ENCODE measurements at places on chromosomes 5 and 9.

GRCh38 chr9:14023285-14023684 lies 290.7 kb downstream of the NFIB start:
- DNase-seq = no peak

DNA sequence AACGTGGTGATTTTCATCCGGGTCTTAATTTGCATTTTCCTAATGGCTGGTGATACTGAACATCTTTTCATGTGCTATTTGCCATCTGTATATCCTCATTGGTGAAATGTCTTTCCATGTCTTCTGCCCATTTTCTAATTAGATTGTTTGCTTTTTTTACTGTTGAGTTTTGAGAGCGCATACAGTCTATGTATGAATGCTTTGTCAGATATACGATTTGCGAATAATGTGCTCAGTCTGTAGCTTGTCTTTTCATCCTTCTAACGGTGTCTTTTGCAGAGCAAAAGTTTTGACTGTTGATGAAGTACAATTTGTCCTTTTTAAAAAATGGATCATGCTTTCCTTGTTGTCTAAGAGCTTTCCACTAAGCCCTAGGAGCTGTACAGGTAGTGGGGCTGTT lies 143.0 kb downstream of the RGS3 start:
- DNase-seq = no peak

- DNase-seq = no peak
Measured at GRCh38 chr5:121424976-121425375, 426.7 kb upstream of the FTMT start.

GRCh38 chr9:76441551-76442322 lies 17.2 kb upstream of the GCNT1 start:
- DNase-seq = no peak

DNA sequence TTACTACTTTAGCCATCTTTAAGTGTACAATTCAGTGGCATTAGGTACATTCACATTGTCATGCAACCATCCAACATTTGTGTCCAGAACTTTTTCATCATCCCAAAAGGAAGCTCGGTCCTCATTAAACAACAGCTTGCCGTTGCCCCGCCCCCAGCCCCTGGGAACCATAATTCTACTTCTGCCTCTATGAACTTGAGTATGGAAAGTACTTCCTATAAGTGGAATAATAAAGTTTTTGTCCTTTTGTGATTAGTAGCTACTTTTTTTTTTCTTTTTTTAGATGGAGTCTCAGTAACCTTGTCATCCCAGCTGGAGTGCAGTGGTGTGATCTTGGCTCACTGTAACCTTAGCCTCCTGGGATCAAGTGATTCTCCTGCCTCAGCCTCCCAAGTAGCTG lies 5.0 kb downstream of the GBGT1 start:
- DNase-seq = no peak

GRCh38 chr9:99814359-99814758 lies 7.3 kb upstream of the NR4A3 start:
- DNase-seq = no peak

GRCh38 chr9:89534515-89535287 lies 36.8 kb upstream of the SEMA4D start:
- no peak for DNase-seq

DNA sequence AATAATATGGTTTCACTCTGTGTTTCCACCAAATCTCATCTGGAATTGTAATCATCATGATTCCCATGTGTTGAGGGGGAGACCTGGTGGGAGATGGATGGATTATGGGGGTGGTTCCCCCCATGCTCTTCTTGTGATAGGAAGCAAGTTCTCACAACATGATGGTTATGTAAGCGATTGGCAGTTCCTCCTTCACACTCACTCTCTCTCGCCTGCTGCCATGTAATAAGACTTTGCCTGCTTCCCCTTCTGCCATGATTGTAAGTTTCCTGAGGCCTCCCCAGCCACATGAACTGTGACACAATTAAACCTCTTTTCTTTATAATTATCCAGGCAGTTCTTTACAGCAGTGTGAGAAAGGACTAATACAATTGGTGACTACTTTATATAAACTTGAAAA lies 48.4 kb downstream of the PTBP3 start:
- no peak for DNase-seq

DNA sequence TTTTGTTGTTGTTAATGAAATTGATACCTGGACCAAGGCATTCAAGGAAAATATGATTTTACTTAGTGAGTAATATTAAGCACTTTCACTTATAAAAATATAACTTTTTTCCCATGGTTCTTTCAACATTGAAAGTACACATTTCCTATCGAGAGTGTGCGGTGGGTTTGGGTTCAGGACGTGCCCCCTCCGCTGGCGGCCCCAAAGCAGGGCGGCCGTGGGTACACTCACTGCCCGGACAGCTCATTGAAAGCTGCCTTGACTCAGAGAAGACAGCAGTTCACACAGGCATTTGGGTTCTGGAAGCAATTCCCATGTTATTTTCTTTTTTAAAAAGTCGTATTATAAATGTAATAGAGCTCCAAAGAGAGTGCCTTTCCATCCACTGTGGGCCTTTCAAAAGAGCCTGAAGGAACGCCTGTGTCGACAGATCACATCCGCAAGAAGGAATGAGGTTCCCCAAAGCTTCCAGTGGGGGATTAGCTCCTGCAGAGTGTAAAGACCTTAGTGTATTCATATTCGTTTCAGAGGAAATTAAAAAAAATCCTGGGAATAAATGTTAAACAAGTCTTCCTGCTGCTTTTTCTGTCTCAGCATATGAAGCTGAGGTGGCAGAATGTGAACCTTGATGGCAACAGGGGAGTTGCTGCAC lies 74.3 kb downstream of the PRDM6 start:
- DNase-seq = no peak

DNA sequence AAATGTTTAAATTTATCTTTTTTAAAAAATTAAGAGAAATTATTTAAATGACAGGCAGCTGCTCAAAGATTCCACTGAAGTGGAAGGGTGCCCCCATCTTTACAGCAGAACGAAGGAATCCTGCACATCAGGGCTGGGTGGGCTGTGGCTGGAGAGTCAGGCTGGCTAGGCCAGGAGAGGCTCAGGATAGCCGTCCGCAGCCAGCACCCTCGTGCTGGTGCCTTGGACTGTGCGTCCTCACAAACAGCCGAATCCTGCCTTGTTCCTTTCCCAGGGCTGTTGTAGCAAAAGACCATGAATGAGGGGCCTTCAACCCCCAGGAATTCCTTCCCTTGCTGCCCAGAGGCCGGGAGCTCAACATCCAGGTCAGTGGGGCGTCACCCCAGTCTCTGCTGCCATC lies 64.6 kb upstream of the FCN1 start:
- DNase-seq = no peak
